Uterus (tissue), 4 donors: ENCODE measurements at places on chromosomes 5 and 9. TPM values are rescaled to one million over a fixed set of nuclear protein-coding genes. Genes with fewer than 3 reads are reported as not detected.

CCNB1 gene
- total RNA-seq, result 13.6 TPM

IGIP gene
- total RNA-seq, result 17.8 TPM

C1QTNF3 gene
- 10.8 TPM for total RNA-seq

CDH18 gene
- total RNA-seq, result 2.1 TPM

GLRA1 gene
- total RNA-seq, result not detected

NUTM2F gene
- not detected for total RNA-seq

OBP2B gene
- total RNA-seq, result not detected

GRCh38 chr9:134627417-134628353 is 13.9 kb upstream of the COL5A1 start:
- H3K4me3 ChIP-seq, result no peak overlapping the region
- no peaks in the 10 kb centered on the region for H3K4me1 ChIP-seq
- H3K36me3 ChIP-seq, result no peaks in the 10 kb centered on the region
- no peak overlapping the region for H3K27ac ChIP-seq
- peak; percentile 11 for DNase-seq
- no peaks in the 10 kb centered on the region for H3K27me3 ChIP-seq

DNA sequence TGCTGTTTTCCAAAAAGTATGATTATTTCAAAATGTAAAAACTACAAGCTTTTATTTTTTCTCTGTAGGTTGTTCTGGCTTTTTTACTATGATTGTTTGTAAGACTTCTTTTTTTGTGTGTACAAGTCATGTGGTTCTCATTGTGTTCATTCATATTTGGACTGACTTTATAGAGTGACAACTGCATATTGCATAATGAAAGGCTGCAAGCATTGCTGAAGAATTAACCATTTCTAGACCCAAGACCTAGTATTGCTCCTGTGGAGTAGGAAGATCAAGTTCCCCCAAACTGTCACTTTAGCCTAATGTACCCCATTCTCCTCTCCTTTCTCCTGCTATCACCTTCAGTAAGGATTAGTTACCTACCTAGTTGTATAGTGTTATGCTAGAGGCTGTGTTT is 10.0 kb downstream of the MAP1B start:
- no peaks in the 10 kb centered on the region for H3K4me1 ChIP-seq
- no peak overlapping the region for H3K27ac ChIP-seq
- DNase-seq, result no peak

DNA sequence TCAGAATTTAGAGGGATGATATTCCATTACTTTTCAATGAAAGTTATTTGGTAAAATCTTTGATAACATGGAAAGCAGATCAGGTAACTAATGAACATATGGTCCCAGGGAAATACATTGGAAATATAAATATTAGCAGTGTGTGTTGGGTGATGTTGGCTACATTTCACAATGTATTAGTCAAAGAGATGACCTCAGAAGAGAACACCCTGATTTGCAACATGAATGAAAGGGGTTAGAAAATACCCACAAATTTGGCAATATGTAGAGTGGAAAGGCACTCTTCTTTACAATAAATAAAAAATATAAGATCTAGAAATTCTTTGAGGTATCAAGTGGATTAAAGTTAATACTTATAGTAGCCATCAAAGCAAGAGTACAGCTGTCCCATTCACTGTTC is 606.7 kb downstream of the PSAT1 start:
- H3K36me3 ChIP-seq, result no peaks in the 10 kb centered on the region
- no peaks in the 10 kb centered on the region for H3K4me1 ChIP-seq
- no peaks in the 10 kb centered on the region for H3K27me3 ChIP-seq

GRCh38 chr5:141412854-141413539 is at the start of gene PCDHGA10:
PCDHGA10 (plus strand) TSS chr5:141412987; CDS start chr5:141413176, 189 bp downstream.
- H3K4me1 ChIP-seq, result no peaks in the 10 kb centered on the region
- H3K36me3 ChIP-seq, result no peaks in the 10 kb centered on the region

DNA sequence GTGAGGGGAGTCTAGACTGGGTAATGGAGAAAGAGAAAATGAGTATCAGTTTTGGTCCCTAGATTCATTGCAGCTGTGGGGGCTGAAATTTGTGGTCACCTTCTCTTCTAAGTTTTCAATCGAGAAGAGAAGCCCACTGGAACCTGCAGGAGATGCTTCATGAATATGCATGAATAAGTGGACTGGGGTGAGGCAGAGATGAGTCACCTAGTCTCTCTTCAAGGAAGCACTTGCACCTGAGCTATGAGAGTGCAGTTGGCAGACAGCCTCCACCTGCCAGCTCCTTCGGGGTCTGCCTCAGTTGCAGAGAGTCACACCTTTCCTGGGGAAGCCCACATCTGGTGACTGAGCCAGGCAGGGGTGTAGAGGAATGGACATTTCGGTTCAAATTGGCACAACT is 69.1 kb downstream of the ZNF366 start:
- H3K27ac ChIP-seq, result no peak overlapping the region
- no peaks in the 10 kb centered on the region for H3K36me3 ChIP-seq
- no peak overlapping the region for H3K4me3 ChIP-seq
- H3K4me1 ChIP-seq, result peaks cover 10% of the 10 kb centered on the region

- no peaks in the 10 kb centered on the region for H3K36me3 ChIP-seq
- no peak for DNase-seq
- H3K27me3 ChIP-seq, result no peaks in the 10 kb centered on the region
- H3K4me1 ChIP-seq, result no peaks in the 10 kb centered on the region
- H3K27ac ChIP-seq, result no peak overlapping the region
Measured at GRCh38 chr9:127987103-127987614, 6.4 kb upstream of the EEIG1 start.

DNA sequence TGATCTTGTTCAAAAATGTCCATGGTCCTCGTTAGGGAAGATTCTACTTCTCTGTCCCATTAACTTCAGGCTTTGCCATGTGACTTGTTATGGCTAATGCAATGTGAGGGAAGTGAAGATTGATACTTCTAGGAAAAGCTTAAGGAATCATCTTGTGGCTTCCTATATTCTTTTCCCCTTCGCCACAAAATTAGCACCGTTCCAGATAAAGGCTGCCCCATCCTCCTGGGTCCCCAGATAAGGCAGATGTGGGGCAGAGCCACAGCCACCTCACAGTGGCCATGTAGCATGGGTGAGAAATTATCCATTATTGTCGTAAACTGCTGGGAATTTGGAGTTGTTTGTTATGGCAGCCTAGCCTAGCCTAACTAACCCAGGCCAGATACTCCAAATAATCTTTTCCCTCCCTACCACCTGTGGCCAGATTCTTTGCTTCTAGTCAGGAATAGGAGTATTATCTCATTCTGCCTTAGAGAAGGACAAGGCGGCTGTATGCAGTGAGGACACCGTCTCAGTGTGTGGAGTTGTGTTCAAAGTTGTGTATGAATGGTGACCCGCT is 31.9 kb upstream of the BOD1 start:
- H3K36me3 ChIP-seq, result no peaks in the 10 kb centered on the region
- no peak overlapping the region for H3K4me3 ChIP-seq
- no peaks in the 10 kb centered on the region for H3K4me1 ChIP-seq
- H3K27ac ChIP-seq, result no peak overlapping the region
- DNase-seq, result no peak
- H3K27me3 ChIP-seq, result no peaks in the 10 kb centered on the region

DNA sequence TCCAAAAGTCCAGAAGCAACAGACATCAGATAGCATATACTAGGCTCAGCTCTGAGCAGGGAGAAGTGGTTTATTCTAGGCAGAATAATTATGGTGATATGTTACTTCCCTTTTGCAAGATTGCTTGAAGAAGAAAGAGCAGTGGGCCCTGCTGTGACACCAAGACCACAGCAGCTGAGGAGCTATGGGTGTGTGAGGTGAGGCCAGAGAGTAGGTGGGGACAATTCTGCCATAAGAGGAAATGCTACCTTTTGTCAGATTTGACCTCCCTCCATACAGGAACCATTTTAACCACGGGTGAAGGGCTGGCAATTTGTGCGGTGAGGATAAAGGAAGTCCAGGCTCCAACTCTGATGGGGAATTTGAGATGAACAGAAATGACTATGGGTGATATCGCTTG is 51.3 kb downstream of the TNFSF15 start:
- no peaks in the 10 kb centered on the region for H3K4me1 ChIP-seq
- H3K27ac ChIP-seq, result no peak overlapping the region
- H3K4me3 ChIP-seq, result no peak overlapping the region
- no peaks in the 10 kb centered on the region for H3K27me3 ChIP-seq

- no peak overlapping the region for H3K27ac ChIP-seq
- no peaks in the 10 kb centered on the region for H3K36me3 ChIP-seq
- DNase-seq, result no peak
- no peaks in the 10 kb centered on the region for H3K4me1 ChIP-seq
- no peaks in the 10 kb centered on the region for H3K27me3 ChIP-seq
- no peak overlapping the region for H3K4me3 ChIP-seq
Measured at GRCh38 chr5:160887780-160888179, 35.8 kb upstream of the ATP10B start.

- no peaks in the 10 kb centered on the region for H3K27me3 ChIP-seq
- no peak overlapping the region for H3K27ac ChIP-seq
- no peak overlapping the region for H3K4me3 ChIP-seq
Measured at GRCh38 chr5:132019337-132019736, 7.9 kb upstream of the ACSL6 start.

GRCh38 chr9:137672907-137673791 is 54.3 kb downstream of the EHMT1 start:
- no peak for DNase-seq
- H3K4me3 ChIP-seq, result no peak overlapping the region
- peaks cover 6% of the 10 kb centered on the region for H3K4me1 ChIP-seq
- H3K27me3 ChIP-seq, result no peaks in the 10 kb centered on the region
- no peak overlapping the region for H3K27ac ChIP-seq
- H3K36me3 ChIP-seq, result no peaks in the 10 kb centered on the region

- DNase-seq, result no peak
- H3K4me3 ChIP-seq, result no peak overlapping the region
- no peaks in the 10 kb centered on the region for H3K27me3 ChIP-seq
- H3K27ac ChIP-seq, result no peak overlapping the region
- no peaks in the 10 kb centered on the region for H3K36me3 ChIP-seq
Measured at GRCh38 chr5:169164481-169164925, 136.4 kb downstream of the SLIT3 start.

GRCh38 chr5:142475102-142475513 is 150.3 kb upstream of the SPRY4 start:
- no peaks in the 10 kb centered on the region for H3K27me3 ChIP-seq
- no peaks in the 10 kb centered on the region for H3K4me1 ChIP-seq
- no peaks in the 10 kb centered on the region for H3K36me3 ChIP-seq
- no peak overlapping the region for H3K27ac ChIP-seq

DNA sequence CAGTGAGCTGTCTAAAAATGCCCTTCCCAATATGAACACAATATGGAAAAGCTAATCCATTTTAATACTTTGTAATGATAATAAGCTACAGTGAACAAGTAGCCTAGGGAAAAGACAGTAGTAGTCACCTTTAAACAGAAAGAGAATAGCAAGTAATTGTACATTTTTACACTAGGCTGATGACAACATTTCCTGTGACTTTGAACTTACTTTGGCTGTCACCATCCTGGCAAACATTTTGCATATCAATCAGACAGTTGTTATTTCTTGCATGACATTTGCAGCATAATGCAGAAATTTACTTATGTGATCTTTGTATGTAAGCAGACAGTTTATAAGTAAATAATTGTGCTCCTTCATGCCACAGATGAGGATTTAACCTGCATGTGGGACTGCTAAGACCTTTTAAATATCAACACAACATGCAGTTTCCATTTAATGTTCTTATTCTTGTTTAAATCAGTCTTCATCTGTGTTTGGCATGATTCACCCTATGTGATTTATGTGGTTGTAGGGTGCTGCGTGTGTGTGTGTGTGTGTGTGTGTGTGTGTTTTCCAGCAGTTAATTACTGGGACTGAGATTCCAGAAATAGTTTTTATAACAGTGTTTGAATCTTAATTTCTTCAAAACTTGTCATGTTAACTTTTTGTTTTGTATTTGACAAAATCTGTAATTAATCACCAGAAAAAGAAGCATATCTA is 997.1 kb upstream of the ARRDC3 start:
- H3K4me3 ChIP-seq, result no peak overlapping the region

- H3K4me1 ChIP-seq, result no peaks in the 10 kb centered on the region
- no peaks in the 10 kb centered on the region for H3K36me3 ChIP-seq
- no peaks in the 10 kb centered on the region for H3K27me3 ChIP-seq
Measured at GRCh38 chr9:8718121-8718725, 918.6 kb upstream of the DMAC1 start.

- no peak overlapping the region for H3K4me3 ChIP-seq
- no peaks in the 10 kb centered on the region for H3K36me3 ChIP-seq
- DNase-seq, result no peak
- no peaks in the 10 kb centered on the region for H3K4me1 ChIP-seq
- H3K27ac ChIP-seq, result no peak overlapping the region
Measured at GRCh38 chr5:55188656-55189540, 15.9 kb upstream of the CDC20B start.

- no peaks in the 10 kb centered on the region for H3K27me3 ChIP-seq
- no peak for DNase-seq
- H3K27ac ChIP-seq, result no peak overlapping the region
- no peaks in the 10 kb centered on the region for H3K36me3 ChIP-seq
- no peak overlapping the region for H3K4me3 ChIP-seq
Measured at GRCh38 chr5:74433255-74433895, 207.2 kb downstream of the ENC1 start.

- no peaks in the 10 kb centered on the region for H3K27me3 ChIP-seq
- H3K4me1 ChIP-seq, result no peaks in the 10 kb centered on the region
- H3K4me3 ChIP-seq, result no peak overlapping the region
- H3K36me3 ChIP-seq, result no peaks in the 10 kb centered on the region
- no peak for DNase-seq
- H3K27ac ChIP-seq, result no peak overlapping the region
Measured at GRCh38 chr5:147156012-147156411, 78.8 kb upstream of the STK32A start.

DNA sequence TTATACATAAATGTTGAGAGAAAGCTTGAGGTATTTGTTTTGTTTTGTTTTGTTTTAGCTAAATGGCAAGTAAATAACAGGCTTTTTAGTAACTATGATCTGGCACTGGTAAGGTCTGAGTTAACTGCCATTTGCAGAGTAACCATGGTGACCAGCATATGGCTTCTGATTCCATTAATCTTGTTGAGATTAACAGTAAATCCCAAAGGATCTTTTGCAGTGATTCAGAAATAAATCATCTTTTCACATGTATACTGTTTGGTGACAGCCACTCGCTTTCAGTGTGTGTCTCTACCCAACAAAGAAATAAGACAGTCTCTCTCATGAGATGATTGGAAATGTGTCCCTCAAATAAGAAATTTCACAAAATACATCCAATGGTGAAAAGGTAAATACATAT is 235.6 kb downstream of the RAB3C start:
- no peaks in the 10 kb centered on the region for H3K4me1 ChIP-seq
- no peaks in the 10 kb centered on the region for H3K36me3 ChIP-seq
- no peak for DNase-seq
- H3K4me3 ChIP-seq, result no peak overlapping the region
- no peaks in the 10 kb centered on the region for H3K27me3 ChIP-seq

DNA sequence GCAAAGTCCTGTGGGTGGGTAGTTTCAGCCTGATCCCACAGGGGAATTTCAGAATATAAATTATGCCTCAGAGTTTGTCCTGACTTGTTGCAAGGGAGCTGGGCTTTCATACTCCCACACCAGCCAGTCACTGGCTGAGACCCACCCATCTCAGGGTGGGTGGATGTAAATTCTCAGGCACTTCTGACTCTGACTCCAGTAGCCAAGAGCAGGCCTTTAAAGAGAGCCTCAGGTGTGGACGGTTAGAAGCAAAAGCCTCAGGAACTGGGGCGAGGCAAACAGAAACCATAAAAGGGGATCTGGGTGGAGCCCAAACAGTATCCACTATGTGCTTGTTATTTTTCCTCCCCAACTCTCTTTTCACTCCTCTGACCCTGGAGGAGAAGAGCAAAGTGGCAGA is 28.6 kb upstream of the FBXW11 start:
- no peaks in the 10 kb centered on the region for H3K4me1 ChIP-seq
- no peaks in the 10 kb centered on the region for H3K27me3 ChIP-seq
- no peak overlapping the region for H3K4me3 ChIP-seq
- DNase-seq, result no peak
